ENCODE measurements at places on chromosomes 7 and 10.

- no peak for DNase-seq
Measured at GRCh38 chr7:105896407-105896911, 20.1 kb upstream of the ATXN7L1 start.

DNA sequence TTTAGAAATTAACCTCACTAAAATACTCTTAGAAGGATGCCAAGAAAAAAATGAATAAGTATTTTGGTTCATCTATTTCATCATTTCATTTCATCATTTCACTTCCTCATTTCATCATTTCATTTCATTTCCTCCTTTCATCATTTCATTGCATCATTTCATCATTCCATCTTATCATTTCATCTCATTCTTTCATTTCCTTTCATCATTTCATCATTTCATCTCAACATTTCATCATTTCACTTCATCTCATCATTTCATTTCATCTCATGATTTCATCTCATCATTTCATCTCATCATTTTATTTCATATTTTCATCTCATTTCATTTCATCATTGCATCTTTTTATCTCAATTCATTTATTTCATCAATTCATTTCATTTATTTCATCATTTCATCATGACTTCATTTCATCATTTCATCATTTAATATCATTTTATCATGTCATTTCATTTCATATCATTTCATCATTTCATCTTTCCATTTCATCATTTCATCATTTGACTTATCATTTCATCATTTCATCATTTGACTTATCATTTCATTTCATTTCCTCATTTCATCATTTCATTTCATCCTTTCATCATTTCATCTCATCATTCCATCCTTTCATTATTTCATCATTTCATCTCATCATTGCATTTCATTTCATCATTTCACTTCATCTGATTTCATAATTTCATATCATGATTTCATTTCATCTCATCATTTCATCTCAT is 129.9 kb downstream of the ZNF92 start:
- DNase-seq, result no peak

GRCh38 chr7:2288503-2288902 is 25.7 kb downstream of the SNX8 start:
- no peak for DNase-seq

DNA sequence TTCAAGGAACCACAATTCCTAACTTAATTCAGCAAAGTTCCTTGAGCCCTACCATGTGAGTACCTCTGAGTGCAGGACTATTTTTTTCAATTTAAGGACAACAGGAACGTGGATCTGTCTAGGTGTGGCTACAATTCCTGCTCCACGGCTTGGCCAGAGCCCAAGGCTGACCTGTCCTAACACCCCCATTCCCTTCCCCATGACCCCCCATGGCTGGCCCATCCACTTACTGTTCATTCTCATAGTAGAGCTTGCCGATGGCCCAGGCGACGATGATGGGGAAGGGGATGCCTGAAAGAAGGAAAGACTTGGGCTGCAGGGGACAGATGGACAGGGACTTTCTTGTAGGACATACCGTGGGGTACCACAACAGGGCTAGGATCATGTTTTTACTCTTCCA is 20.3 kb downstream of the CRHR2 start:
- DNase-seq, result no peak

GRCh38 chr7:98795741-98796493 is 73.9 kb downstream of the TMEM130 start:
- no peak for DNase-seq

- no peak for DNase-seq
Measured at GRCh38 chr7:25541094-25541821, 313.0 kb upstream of the NPVF start.

DNA sequence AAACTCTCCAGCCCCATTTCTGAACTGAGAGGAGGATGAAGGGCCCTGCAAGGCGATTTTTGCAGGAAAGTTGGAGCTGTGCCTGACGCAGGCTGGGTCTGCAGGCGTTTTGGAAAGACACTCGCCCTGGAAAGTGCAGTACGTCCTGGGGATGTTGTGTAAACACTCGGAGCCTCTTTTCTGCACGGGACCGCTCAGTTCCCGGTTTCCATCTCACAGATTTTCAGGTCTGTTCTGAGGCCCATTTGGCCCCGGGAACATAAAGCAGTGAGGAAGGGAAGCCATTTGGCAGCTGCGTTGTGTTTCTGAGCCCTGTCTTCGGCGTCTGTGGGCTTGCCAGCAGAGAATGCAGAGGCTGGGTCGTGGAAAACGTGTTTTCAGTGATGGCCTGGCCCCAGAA is 655.0 kb upstream of the MGMT start:
- DNase-seq, result no peak

DNA sequence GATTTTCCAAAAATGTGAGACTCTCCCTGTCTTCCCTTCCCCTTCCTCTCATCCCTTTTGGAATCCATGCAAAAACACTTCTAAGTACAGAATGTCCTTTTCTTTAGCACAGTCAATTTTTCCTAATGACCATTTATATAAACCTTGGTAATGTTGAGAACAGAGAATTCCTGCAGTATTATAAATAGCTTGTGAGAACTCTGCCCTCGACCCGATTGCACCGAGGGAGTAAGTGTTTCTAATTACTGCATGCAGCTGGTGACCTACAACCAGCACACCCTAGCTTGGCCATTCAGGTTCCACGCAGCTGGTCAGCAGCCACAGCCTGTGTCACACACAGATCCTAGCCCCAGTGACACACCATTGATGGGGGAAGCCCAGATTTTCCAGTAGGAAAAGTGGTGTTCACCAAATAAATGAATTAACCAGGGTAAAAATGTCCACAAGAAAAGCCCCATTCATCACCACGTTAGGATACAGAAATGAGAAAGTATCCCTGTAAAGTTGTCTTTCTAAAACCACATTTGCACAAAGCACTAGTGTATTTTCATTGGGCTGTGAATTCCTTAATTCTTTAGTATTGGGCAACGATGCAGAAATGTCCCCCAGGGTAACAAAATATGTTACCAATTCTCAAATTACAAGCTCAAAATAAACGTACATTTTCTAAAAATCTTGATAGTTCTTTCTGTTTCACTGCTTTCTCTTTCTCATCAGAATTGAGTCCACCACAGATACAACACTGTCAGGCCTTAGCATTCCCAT is 499.0 kb upstream of the KLF6 start:
- no peak for DNase-seq

DNA sequence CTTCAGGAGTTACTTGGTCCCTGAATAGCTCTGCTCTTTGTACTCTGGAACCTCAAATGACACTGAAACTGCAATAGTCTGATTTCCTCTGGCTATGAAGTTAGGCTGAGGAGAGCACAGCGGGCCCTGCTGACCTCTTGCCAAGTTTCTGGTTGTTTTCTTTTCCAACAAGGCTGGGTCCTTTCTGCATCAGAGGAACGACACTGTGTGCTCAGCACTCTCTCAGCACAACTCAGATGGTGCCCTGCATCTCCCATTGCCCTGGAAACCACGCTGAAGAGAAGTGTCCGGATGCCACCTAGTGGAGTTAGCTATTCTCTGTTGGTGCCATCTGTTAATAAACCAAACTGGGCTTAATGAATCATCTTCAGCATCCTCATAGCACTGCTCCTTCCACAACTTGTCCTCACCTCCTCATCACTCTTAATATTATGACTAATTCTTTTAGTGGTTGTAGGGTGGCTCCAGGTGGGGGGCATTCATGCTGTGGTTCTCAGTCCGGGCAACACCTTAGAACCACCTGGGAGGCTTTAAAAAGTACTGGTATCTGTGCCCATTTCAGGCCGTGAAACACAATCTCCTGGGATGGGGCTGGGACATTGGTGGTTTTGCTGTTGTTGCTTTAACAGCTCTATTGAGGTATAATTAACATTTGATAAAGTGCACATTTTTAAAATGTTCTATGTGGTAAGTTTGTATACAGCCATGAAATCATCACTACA is 8.2 kb upstream of the EFCAB10 start:
- DNase-seq, result peak; percentile 19

- no peak for DNase-seq
Measured at GRCh38 chr7:78222001-78222751, 423.6 kb downstream of the PHTF2 start.

GRCh38 chr10:71797533-71798307 is 24.4 kb upstream of the VSIR start:
- DNase-seq, result no peak

GRCh38 chr7:5083311-5083711 is 37.7 kb downstream of the RBAK start:
- no peak for DNase-seq

- no peak for DNase-seq
Measured at GRCh38 chr10:107341281-107341680, 176.8 kb upstream of the SORCS1 start.

- no peak for DNase-seq
Measured at GRCh38 chr7:139091677-139091996, 17.9 kb downstream of the ZC3HAV1 start.

GRCh38 chr10:110042181-110042580 is 34.4 kb downstream of the ADD3 start:
- no peak for DNase-seq

GRCh38 chr10:69125554-69125953 is 1.6 kb downstream of the VPS26A start:
- DNase-seq, result no peak

GRCh38 chr10:22259280-22259679 is 41.5 kb upstream of the EBLN1 start:
- DNase-seq, result no peak

GRCh38 chr7:148699782-148700629 is 1.3 kb downstream of the CUL1 start:
- DNase-seq, result no peak

GRCh38 chr7:44750921-44751571 is 2.4 kb downstream of the ZMIZ2 start:
- DNase-seq, result peak; percentile 13

DNA sequence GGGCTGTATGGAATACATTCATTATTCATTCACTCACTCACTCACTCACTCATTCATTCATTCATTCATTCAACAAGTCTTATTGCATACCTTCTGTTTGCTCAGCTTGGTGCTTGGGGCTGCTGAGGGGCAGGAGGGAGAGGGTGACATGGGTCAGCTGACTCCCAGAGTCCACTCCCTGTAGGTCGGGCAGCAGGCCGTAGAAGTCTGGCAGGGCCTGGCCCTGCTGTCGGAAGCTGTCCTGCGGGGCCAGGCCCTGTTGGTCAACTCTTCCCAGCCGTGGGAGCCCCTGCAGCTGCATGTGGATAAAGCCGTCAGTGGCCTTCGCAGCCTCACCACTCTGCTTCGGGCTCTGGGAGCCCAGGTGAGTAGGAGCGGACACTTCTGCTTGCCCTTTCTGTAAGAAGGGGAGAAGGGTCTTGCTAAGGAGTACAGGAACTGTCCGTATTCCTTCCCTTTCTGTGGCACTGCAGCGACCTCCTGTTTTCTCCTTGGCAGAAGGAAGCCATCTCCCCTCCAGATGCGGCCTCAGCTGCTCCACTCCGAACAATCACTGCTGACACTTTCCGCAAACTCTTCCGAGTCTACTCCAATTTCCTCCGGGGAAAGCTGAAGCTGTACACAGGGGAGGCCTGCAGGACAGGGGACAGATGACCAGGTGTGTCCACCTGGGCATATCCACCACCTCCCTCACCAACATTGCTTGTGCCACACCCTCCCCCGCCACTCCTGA is 2.4 kb downstream of the EPO start:
- no peak for DNase-seq

DNA sequence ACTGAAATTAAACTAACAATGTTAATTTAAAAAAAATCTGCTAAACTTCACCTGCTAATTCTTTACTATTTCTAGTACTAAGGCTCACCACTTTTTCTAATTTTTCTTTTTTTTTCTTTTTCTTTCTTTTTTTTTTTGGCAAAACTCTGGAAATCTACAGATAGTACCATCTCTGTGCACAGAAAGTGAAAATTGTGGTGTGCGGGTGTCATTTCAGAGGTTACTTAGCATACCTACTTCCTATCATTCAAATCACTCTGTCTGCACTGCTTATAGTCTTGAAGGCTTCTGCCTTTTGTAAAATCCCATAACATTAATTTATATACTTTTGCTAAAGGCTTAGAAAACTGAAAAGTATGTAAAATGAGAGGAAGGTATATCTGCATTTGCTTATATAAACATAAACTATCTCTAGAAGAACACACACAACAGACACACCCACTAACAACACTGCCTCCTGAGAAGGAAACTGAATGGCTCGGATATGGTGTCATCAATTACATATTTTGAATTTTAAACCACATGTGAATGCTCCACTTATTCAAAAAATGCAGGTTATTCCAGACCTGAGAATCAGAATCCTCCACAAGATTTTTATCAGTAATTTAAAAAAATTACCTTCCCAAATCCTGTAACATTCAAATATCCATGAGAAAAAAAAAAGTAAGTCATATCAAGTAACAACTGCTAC is 229.5 kb downstream of the PARD3 start:
- DNase-seq, result no peak

- DNase-seq, result no peak
Measured at GRCh38 chr7:30038196-30038980, 10.2 kb downstream of the PLEKHA8 start.

DNA sequence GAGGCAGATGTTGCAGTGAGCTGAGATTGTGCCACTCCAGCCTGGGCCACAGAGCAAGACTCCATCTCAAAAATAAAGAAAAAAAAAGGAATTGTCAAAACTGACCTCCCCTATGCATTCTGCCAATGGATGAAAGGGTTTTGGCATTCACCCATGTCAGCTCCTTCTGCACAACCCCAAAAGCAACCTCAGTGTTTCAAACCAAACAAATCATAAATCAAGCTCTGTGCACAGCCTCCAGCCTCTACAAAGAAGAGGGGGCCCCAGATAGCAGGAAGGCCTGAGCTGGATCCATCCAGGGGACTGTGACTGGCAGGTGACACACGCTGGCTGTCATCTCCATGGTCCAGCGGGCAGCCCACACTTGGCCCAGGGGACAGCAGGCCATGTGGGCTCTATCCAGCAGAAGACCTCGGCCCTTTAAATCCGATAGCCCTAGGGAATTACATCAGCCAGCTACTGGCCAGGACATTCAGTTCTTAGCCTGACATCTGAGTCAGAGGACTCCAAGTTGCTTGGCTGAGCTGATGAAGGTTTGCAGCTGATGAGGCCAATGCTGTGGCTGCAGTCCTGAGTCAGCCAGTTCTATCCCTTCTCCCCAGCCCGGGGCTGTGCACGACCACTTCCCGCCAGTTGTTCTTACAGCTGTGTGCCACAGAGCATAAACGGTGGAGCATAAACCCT is 52.0 kb upstream of the FIGNL1 start:
- DNase-seq, result no peak

- DNase-seq, result no peak
Measured at GRCh38 chr10:73967022-73967429, 30.9 kb upstream of the VCL start.

- DNase-seq, result no peak
Measured at GRCh38 chr7:72444026-72444776, 32.1 kb upstream of the CALN1 start.

- no peak for DNase-seq
Measured at GRCh38 chr10:63901228-63901627, 380.0 kb downstream of the REEP3 start.

DNA sequence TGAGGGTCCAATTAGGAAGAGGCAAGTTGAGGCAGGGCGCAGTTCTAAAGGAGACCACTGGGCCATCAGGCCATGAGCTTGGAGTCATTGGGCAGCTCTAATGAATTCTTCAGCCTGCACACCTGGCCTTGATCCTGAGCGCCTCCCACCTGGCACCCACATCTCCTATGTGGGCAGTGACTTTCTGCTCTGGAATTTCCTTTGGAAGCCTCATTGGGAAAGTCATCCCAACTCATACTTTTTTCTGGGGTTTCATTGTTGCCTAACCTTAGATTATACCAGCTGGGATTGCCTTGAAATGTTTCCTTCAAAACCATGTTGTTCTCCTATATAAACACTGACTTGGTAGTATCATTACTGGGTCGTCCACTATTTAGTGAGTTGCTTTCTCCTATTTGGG is 54.1 kb downstream of the PLPP4 start:
- DNase-seq, result no peak

GRCh38 chr10:121444520-121445165 is 153.6 kb downstream of the FGFR2 start:
- no peak for DNase-seq
